Immature natural killer cell (primary cell): ENCODE measurements at places on chromosomes 12 and 14. TPM values are rescaled to one million over a fixed set of nuclear protein-coding genes. Genes with fewer than 3 reads are reported as not detected.

DNA sequence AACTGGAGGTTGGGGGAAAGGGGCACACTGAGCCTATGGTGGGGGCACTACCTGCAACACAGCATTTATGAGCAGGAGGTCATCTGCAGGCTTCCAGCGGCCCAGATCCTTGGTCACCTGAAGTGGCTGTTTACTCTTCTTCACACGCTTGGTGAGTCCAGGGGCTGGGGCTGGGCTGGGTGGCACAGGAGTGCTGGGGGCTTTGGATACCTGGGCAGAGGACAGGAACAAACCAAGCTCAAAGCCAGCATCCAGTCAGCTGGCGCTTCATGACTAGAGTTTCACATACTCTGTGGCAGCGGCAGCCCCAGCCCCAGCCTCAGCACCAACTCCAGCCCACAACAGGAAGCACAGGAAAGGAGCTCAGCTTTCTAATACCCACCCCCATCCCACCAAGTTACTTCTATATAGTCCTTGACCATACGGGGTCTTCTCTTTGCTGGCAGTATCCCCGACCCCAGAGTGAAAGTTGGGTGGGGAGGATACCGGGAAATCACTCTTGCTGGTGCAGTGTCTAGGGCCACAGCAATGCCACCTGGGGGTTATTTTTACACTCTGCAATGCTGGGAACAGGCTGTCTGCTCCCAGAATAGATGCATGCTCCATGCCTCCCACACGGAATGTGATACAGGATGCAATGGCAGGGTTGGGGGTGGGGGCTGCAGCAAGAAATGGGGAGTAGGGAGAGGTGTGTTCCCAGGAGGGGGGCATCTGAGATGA is 3.1 kb downstream of the MCRS1 start:
- H3K36me3 ChIP-seq = peaks cover 9% of the 10 kb centered on the region
- H3K27me3 ChIP-seq = peaks cover 6% of the 10 kb centered on the region
- H3K4me3 ChIP-seq = peak overlapping the region; percentile 66
- H3K27ac ChIP-seq = peak overlapping the region; percentile 69
- peaks cover 56% of the 10 kb centered on the region for H3K4me1 ChIP-seq

DNA sequence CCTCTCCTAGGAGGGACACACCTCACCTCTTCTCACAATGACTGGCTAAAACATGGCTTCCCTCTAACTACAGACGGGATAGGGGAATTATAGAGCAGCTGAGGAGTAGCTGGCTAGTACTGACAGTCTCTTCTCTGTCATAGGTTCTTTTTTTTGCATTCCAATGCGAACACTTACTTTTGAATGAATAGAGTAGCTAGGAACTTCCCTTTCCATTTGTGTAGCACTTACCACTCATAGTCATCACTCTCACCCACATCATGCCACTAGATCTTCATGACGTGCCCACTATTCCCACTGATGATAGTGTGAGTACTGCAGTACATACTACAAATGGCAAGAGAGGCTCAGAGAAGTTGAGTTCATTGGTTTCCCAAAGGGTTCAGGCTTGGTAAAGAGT is 143.9 kb upstream of the HIF1A start:
- H3K4me1 ChIP-seq = peaks cover 72% of the 10 kb centered on the region
- no peak for DNase-seq
- peaks cover 20% of the 10 kb centered on the region for H3K36me3 ChIP-seq
- peaks cover 8% of the 10 kb centered on the region for H3K27me3 ChIP-seq

DNA sequence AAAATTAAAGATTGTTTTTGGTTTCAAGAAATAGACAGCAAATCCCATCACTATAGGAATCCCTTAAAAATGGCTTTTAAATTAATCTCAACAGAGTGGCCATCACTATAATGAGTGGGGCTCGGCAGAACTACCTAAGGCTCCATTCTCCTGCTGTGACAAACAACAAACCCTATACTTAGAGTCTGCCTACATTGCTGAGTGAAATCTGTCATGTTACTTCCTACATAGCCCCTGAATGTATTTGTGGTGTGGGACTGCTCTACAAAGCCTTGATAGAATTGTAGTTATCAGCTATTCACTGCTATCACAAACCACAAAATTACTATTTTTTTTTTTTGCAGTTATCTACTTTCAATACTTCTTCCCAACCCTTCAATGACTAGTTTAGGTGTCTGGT is 538.7 kb upstream of the ATXN7L3B start:
- no peaks in the 10 kb centered on the region for H3K4me1 ChIP-seq
- no peaks in the 10 kb centered on the region for H3K36me3 ChIP-seq
- H3K27ac ChIP-seq = no peak overlapping the region

GRCh38 chr12:112107306-112108201 is 1.0 kb downstream of the NAA25 start:
- peak overlapping the region; percentile 85 for H3K27ac ChIP-seq
- H3K36me3 ChIP-seq = no peaks in the 10 kb centered on the region
- no peak for DNase-seq
- H3K27me3 ChIP-seq = peaks cover 5% of the 10 kb centered on the region
- H3K4me1 ChIP-seq = peaks cover 54% of the 10 kb centered on the region
- peak overlapping the region; percentile 80 for H3K4me3 ChIP-seq

- no peak overlapping the region for H3K4me3 ChIP-seq
- no peaks in the 10 kb centered on the region for H3K4me1 ChIP-seq
- no peak for DNase-seq
- no peaks in the 10 kb centered on the region for H3K36me3 ChIP-seq
- no peak overlapping the region for H3K27ac ChIP-seq
Observed at GRCh38 chr12:22800332-22800731, 175.4 kb downstream of the ETNK1 start.

- no peak for DNase-seq
- peaks cover 40% of the 10 kb centered on the region for H3K4me1 ChIP-seq
- H3K27ac ChIP-seq = peak overlapping the region; percentile 85
- no peaks in the 10 kb centered on the region for H3K27me3 ChIP-seq
- no peaks in the 10 kb centered on the region for H3K36me3 ChIP-seq
- H3K4me3 ChIP-seq = no peak overlapping the region
Observed at GRCh38 chr14:77542421-77543239, 44.0 kb upstream of the ISM2 start.

GRCh38 chr14:104931771-104932675 is 7.3 kb downstream of the PLD4 start:
- H3K4me1 ChIP-seq = peaks cover 10% of the 10 kb centered on the region
- H3K27ac ChIP-seq = no peak overlapping the region
- no peak for DNase-seq
- H3K36me3 ChIP-seq = no peaks in the 10 kb centered on the region

DNA sequence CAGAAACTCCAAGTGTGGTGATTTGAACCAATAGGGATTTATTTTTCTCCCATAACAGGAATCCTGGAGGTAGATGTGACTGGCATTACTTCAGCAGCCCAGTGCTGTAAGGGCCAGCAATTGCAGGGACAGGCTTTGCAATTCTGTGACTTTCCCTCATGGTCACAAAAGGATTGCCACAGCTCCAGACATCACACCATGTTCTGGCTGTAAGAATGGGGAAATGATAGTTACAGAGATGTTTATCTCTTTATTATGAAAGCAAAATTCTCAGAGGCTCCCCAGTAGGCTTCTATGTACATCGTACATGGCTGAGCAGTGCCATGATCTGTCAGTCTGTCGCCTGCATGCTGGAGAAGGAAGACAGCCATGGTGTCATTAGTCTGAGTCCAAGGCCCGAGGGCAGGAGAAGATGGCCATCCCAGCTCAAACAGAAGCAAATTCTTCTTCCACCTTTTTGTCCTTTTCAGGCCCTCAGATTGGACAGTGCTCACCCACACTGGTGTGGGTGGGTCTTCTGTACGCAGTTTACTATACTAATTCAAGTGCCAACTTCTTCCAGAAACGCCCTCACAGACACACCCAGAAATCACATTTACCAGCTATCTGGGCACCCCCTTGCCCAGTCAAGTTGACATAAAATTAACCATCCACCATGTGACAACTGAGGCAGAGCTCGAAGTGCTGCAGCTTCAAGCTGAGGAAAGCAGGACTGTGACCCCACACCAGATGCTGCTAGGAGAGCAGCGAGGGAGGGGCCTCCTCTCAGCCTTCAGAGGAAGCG is 17.2 kb downstream of the ZBTB42 start:
- DNase-seq = no peak
- no peak overlapping the region for H3K4me3 ChIP-seq
- H3K36me3 ChIP-seq = no peaks in the 10 kb centered on the region
- H3K27me3 ChIP-seq = peaks cover 2% of the 10 kb centered on the region
- H3K27ac ChIP-seq = no peak overlapping the region
- H3K4me1 ChIP-seq = peaks cover 21% of the 10 kb centered on the region

- H3K27ac ChIP-seq = peak overlapping the region; percentile 95
- peak; percentile 39 for DNase-seq
- H3K36me3 ChIP-seq = no peaks in the 10 kb centered on the region
- H3K4me1 ChIP-seq = peaks cover 57% of the 10 kb centered on the region
Observed at GRCh38 chr12:123389560-123390351, 5.8 kb downstream of the KMT5A start.

DNA sequence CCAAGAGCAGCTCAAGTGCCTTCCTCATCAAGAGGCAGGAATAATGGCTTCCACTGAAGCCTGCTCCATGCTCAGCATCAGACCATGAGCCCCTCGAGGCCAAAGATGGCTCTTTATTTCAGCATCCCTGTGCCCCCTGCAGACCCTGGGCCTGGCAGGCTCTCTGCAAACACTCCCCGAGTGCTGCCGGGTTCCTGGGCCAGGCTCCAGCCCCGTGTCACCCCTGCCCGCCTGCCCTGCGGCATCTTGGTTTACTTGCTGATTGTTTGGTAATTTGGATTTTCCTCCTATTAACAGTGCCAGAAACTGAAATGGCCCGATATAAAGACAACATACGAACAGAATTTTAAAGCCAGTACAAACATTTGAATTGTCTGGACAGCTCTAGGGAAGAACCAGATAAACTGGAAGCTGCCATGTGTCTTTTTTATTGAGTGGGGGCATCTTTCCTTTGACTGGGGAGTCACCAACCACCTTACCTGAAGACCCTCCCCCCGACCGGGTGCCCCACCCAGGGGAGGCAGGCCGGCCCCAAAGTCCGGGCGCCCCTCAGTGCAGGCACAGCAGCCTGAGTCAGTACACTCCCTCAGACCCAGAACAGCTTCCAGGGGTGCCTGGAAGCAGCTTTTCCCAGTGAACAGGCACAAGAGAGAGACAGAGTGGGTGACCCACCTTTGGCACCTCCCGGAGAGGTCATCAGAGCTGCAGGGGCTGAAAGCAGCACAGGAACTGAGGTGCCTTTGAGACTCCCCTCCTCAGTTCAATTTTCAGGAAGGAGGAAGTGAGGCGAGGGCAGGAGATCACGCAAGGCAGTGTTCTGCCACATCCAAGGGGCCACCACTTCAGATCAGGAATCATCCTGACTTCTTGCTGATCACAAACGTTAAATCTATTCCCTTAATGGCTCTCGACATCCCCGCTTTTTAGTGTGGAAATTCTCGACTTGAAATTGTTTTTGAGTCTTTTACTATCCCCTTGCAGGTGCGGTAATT is 30.6 kb downstream of the ITPK1 start:
- DNase-seq = no peak
- peaks cover 9% of the 10 kb centered on the region for H3K27me3 ChIP-seq
- peak overlapping the region; percentile 84 for H3K27ac ChIP-seq

- DNase-seq = no peak
- no peak overlapping the region for H3K4me3 ChIP-seq
- H3K27me3 ChIP-seq = no peaks in the 10 kb centered on the region
- peaks cover 3% of the 10 kb centered on the region for H3K36me3 ChIP-seq
Observed at GRCh38 chr14:102696856-102697495, 80.3 kb upstream of the TRAF3 start.

DNA sequence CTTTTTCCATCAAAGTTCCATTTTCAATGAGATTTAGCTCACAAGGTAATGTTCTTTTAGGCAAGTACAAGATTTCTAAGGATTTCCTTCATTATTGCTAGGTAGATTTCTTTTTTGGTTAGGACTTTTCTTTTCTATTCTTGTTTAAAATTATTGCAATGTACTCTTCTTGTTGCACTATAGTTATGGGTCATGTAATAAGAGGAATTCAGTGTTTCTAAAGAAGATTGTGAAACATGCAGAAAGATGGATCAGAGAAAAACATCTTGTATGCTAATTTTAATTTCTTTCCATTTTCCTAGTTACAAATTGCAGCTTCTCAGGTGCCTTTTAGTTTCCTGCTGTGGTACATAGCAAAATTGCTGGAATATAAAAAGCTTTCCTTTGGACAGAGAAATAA is 56.1 kb downstream of the BTG1 start:
- H3K36me3 ChIP-seq = peaks cover 5% of the 10 kb centered on the region
- no peak overlapping the region for H3K27ac ChIP-seq
- no peak for DNase-seq
- peaks cover 6% of the 10 kb centered on the region for H3K27me3 ChIP-seq
- no peak overlapping the region for H3K4me3 ChIP-seq
- H3K4me1 ChIP-seq = peaks cover 12% of the 10 kb centered on the region

GRCh38 chr12:122899887-122900286 is 4.0 kb upstream of the VPS37B start:
- peak overlapping the region; percentile 94 for H3K4me3 ChIP-seq
- H3K27ac ChIP-seq = peak overlapping the region; percentile 100
- peaks cover 85% of the 10 kb centered on the region for H3K4me1 ChIP-seq
- no peak for DNase-seq

- no peak for DNase-seq
- no peak overlapping the region for H3K4me3 ChIP-seq
- no peaks in the 10 kb centered on the region for H3K4me1 ChIP-seq
- H3K36me3 ChIP-seq = peaks cover 10% of the 10 kb centered on the region
Observed at GRCh38 chr12:1205512-1206060, 214.6 kb downstream of the ERC1 start.

DNA sequence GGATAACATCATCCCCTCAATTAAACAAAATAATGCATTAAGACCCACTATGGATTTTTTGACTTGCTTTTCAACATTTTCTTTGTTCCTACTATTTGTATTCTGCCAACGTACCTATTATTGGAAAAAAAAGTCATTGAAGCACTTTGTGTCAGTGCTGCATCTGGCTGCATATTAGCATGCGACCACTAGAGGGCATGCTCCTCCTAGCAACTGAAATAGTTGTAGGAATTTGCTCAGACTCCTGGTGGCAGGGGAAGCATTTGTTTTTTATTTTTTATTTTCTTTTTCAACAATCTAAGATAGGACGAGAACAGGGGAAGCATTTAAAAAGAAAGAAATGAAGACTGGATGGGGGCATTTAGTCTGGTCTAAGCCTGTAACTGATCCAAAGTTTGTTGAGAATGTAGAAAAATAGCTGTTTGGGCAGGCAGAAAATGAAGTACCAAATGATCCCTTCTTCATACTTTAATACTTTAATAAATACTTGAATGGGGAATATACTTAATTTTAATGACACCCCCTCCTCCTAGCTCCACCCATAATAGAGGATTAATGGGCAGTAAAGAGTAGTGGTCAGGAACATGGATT is 14.5 kb upstream of the CLEC4A start:
- no peak overlapping the region for H3K27ac ChIP-seq
- no peak overlapping the region for H3K4me3 ChIP-seq
- H3K27me3 ChIP-seq = no peaks in the 10 kb centered on the region
- peaks cover 7% of the 10 kb centered on the region for H3K4me1 ChIP-seq
- H3K36me3 ChIP-seq = peaks cover 29% of the 10 kb centered on the region

- H3K4me3 ChIP-seq = no peak overlapping the region
- H3K4me1 ChIP-seq = peaks cover 23% of the 10 kb centered on the region
- peaks cover 9% of the 10 kb centered on the region for H3K27me3 ChIP-seq
- peaks cover 5% of the 10 kb centered on the region for H3K36me3 ChIP-seq
Observed at GRCh38 chr14:98931126-98931525, 340.9 kb downstream of the BCL11B start.

- DNase-seq = no peak
- no peaks in the 10 kb centered on the region for H3K4me1 ChIP-seq
Observed at GRCh38 chr12:86249851-86250250, 6.3 kb downstream of the MGAT4C start.

- peaks cover 60% of the 10 kb centered on the region for H3K4me1 ChIP-seq
- H3K36me3 ChIP-seq = no peaks in the 10 kb centered on the region
- peak overlapping the region; percentile 99 for H3K27ac ChIP-seq
- H3K27me3 ChIP-seq = peaks cover 19% of the 10 kb centered on the region
- peak; percentile 59 for DNase-seq
Observed at GRCh38 chr12:45989721-45990467, 480 bp downstream of the SCAF11 start.

The PDZRN4 gene
- polyA plus RNA-seq = not detected

The NEDD8 gene
- 347 TPM for polyA plus RNA-seq

The KCNMB4 gene
- polyA plus RNA-seq = 0.13 TPM

The CD4 gene
- polyA plus RNA-seq = 11.7 TPM

The SERPINA4 gene
- polyA plus RNA-seq = not detected

The SLC6A12 gene
- 0.59 TPM for polyA plus RNA-seq
